D721Med (cell line): ENCODE measurements at places on chromosomes 3 and 15.
A peak's percentile ranks its signal among the peaks of the same experiment; 100 is the strongest.

GRCh38 chr3:190266913-190267290 is 55.3 kb downstream of the CLDN1 start:
- no peak for DNase-seq

DNA sequence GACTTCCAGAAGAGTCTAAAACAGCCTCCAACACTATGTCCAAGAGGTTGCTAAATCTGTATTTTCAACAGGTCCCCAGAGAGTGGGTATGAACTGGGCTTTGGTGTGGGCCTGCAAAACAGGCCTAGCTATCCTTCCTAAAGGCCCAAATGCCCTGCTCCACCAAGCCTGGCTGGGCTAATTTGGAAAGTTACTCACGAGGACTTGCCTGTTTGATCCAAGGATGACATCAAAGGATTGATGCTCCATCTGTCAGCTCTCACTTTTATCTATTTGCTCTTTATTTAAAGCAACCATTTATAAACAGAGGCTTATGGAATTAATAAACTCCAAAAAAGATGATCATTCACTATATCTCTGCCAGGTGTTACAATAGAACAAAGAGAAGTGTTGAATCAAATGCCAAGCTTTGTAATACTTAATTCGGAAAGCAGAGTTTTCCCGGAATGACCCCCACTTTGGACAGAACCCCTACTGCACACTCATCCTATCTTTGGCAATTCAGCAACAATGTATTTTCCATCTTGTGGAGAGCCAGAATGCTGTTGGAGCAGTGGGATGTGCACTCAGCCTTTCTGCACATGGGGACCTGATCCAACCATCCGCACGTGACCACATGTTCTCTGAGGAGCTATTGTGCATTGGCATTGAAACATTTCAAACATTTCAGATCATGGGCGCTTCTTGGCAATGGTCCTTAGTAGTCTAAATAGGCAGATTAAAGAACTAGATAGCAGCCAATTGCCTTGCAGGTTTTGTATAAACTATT is 163.3 kb upstream of the THBS1 start:
- no peak for DNase-seq

DNA sequence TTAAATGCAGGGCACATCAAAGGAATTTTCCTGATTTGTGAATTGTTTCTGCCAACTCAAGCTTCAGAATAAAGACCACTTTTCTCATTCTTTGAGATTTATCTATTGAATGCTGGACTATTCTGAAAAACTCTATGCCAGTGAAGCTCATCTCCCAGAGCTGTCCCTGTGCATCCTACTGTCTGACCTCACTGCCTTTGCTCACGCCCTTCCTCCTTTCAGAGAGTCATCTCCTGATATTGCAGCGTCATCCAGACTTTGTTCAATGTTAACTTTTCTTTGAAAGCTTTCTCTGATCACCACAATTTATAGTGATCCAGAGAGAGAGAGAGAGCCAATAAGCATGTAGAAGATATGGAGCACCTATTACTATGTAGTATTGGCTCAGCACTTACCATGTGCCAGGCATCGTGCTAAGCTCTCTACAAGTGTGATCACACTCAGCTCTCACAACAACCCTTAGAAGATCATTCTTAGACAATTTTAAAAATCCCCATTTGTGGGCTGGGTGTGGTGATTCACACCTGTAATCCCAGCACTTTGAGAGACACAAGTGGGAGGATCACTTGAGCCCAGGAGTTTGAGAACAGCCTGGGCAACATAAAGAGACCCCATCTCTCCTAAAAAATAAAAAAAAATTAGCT is 30.2 kb upstream of the TLE3 start:
- no peak for DNase-seq

DNA sequence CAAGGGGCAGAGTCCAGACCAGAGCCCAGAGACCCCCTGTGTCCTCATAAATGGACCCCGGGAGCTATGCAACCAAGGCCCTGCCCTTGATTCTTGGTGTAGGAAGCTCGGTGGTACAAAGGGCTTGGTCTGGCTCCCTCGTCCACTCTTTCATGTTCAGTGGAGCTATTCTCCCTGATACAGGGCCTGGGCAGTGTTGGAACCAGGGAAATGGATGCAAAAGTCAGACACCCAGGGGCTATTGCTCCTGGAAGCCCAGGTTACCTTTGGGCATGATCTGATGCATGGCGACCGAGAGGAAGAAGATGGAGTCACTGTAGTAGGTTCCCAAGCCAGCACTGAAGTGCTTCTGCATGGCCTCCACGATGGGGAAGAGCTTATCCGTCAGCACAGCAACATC is 44.5 kb downstream of the XXYLT1 start:
- no peak for DNase-seq

GRCh38 chr3:171261487-171261886 is 198.7 kb downstream of the TNIK start:
- DNase-seq = no peak

DNA sequence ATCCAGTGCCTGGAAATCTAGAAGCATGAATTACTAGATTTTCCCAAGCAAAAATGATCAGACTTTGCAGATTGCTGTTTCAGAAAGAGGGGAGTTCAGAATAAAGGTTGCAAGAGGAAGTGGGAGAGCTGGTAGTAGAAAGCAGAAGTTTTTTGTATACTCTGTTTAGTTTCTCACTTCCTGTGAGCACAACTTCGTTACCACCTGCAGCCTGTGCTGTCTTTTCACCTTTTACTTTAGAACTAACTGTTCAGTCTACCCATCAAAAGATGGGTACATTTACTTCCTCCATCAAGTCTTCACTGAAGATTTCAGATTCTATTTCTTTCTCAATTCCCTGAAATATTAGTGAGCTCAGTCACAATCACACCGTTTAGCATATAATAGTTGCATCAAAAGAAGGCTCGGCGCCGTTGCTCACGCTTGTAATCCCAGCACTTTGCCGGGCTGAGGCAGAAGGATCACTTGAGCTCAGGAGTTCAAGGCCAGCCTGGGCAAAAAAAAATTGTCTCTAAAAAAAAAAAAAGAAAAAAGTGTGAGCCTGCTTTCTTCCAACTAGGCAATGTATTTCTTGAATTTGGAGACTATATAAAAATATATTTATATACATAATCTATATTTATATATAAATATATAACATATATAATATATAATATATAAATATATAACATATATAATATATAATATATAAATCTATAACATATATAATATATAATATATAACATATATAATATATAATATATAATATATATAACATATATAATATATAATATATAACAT is 1.8 kb upstream of the CEP97 start:
- DNase-seq = no peak

DNA sequence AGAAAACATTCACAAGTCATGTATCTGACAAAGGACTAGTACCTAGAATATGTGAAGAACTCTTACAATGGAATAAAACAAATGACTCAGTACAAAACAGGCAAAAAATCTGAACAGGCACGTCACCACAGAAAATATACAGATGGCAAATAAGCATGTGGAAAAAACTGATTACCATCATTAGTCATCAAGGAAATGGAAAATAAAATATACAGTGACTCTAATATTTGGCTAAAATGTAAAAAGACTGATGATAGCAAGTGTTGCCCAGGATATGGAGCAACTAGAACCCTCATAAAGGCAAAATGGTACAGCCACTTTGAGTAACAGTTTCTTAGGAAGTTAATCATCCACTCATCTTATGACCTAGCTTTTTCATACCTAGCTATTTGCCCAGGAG is 95.8 kb upstream of the ABHD17C start:
- no peak for DNase-seq

- no peak for DNase-seq
These were observed 38.9 kb upstream of the ATP10A start for GRCh38 chr15:25901811-25902605.

GRCh38 chr3:168269001-168269400 is 173.3 kb upstream of the GOLIM4 start:
- no peak for DNase-seq

DNA sequence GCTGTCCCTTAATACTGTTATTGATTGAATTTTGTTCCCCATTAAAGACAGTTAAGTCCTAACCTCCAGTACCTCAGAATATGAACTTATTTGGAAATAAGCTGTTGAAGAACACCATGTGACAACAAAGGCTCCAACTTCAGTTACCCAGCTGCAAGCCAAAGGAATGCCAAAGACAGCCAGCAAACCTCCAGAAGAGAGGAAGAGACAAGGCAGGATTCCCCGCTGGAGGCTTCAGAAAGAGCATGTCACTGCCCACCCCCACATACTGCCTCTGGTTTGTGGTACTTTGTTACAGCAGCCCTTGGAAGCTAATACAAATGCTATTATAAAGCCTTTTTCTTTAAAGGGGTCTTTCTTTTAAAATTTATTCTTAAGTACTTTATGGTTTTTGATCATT is 18.4 kb upstream of the NEK10 start:
- DNase-seq = no peak

GRCh38 chr15:100901702-100902435 is 17.3 kb upstream of the LRRK1 start:
- no peak for DNase-seq

- DNase-seq = no peak
These were observed 36.1 kb downstream of the SELENOT start for GRCh38 chr3:150639262-150639661.

DNA sequence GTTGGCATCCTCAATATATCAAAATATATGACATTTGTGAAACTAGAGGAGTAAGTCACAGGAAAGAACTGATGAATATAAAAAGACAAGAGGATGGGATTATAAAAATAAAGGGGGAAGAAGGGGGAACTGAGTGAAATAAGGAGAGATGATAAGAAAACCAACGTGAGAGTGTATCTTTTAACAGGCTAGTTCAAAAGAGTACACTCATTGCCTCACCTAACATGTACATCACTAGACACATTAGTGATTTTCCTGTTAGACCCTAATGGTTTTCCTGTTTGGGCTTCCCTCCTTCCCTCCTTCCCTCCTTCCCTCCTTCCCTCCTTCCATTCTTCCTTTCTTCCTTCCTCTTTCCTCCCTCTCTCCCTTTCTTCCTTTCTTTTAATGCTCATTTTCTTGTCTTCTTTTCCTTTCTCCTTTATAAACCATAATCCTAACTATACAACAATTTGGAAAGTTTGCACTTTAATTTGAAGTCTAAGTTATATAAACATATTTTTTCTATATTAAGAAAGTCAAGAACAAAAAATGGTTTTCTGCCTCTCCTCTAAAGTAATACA is 35.8 kb downstream of the FSIP1 start:
- DNase-seq = no peak

GRCh38 chr15:100174904-100175275 is 166.9 kb downstream of the ADAMTS17 start:
- DNase-seq = no peak

DNA sequence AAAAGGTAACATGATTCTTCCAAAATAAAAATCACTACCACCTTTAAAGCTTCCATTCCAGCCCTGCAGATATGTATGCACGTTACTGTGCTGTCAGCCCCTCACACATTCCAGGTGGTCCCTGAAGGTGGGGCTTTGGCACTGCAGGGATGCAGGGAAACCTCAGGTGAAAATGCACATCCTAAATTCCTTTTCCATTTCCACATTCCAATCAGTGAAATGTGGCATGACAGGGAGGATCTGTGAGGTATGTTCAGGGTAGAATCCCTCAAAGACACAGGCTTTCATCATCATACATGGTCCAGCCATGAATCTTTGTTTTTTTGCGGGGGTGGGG is 45.3 kb downstream of the CCR4 start:
- no peak for DNase-seq

- no peak for DNase-seq
These were observed 41.8 kb downstream of the TIMP4 start for GRCh38 chr3:12116870-12117269.

- DNase-seq = no peak
These were observed 16.6 kb downstream of the ST3GAL6 start for GRCh38 chr3:98779541-98780335.

DNA sequence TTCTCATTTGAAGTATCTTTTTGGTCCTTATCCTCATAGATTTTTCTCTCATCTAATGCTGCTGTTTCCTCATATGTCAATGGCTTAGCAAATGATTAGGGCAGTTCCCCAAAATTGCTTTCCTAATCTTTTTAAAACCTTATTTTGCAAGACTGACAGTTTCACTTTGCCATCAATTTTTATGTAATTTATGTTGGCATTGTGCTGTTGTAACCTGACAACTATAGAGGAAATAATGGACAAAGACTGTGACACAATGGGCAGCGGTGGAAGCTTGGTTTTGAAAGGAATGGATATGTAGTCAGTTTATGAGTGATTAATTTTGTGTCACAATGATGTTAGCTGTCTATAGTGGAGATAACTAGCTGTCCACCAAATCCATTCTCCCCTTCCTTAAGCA is 10.6 kb upstream of the SH3BP5 start:
- DNase-seq = no peak

- DNase-seq = peak; percentile 7
These were observed 7.8 kb downstream of the VWA5B2 start for GRCh38 chr3:184237211-184237610.

GRCh38 chr3:61522060-61522459 is 39.3 kb upstream of the PTPRG start:
- no peak for DNase-seq

DNA sequence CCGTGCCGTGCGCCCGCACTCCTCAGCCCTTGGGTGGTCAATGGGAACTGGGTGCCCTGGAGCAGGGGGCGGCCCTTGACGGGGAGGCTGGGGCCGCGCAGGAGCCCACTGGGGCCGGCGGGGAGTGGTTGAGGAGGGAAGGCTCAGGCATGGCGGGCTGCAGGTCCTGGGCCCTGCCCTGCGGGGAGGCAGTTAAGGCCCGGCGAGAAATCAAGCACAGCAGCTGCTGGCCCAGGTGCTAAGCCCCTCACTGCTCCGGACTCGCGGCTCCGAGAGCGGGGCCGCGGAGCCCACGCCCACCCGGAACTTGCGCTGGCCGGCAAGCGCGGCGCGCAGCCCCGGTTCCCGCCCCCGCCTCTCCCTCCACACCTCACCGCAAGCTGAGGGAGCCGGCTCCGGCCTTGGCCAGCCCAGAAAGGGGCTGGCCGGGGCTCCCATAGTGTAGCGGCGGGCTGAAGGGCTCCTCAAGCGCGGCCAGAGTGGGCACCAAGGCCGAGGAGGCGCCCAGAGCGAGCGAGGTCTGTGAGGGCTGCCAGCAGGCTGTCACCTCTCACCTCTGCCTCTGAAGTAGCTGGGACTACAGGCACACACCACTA is 7.8 kb downstream of the GP9 start:
- DNase-seq = no peak

DNA sequence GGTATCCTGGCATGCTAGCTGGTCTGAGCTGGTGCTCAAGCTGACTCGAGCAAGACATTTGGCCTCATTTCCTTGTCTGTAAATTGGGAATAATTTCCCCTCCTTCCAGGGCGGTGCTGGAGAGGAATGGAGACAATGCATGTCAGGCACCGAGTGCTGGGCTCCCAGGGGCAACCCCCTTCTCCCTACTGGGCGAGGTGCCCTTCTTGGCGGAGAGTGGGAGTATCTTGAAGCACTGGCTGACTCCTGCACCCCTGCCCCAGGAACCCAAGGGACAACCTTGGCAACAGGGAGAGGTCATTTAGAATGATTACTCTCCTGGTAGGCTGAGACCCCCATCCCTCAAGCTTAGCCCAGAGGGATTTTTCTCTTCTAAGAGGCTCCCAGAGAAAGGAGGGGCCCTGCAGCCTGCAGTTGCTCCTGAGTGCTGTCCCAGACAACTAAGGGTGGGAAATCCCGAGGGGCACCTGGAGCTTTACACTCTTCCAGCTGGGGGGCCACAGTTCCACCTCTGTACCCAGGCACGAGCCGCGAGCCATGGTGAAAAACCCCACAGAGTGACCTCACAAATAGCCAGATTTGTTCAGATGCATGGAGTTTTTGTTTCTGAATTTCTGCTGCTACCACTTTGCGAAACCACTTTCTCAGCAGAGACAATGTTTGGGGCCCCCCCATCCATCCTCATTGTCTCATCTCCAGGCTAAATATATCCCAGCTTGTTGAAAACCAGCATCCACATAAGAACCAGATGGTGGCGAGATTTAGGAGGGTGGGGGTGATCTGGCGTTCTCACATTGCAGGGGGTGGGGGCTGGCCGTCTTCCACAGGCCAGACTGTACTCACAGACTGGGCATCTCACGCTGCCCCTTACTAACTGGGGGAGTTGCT is 44.8 kb downstream of the ABTB1 start:
- no peak for DNase-seq
